Tibial artery (tissue), 4 donors: ENCODE measurements at places on chromosomes 13 and 19.

DNA sequence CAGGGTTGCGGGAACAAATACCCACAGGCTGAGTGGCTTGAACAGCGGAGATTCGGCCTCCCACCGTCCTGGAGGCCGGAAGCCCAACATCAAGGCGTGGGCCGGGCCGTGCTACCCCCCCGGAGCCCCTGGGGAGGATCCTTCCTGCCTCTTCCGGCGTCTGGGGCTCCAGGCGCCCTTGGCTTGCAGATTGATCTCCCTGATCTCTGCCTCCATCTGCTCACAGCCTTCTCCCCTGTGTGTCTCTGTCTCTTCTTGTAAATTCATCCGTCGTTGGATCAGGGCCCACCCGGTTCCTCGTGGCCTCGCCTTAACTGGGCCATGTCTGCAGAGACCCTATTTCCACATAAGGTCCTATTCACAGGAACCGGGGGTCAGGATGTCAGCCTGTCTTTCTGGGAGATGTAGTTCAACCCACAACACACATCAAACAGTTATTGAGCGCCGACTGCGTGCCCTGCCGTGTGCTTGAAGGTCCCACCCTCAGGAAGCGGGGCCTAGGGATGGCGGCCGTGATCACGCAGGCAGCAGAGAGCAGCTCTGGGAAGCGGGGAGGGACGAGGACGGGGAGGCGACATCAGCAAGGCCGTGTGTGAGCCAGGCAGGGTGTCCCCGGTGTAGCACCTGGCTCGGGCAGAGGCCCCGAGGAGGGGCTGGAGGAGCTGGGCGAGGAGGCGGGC lies 21.3 kb downstream of the HCN2 start:
- DNase-seq, result no peak

GRCh38 chr13:74886502-74886901 lies 595.5 kb downstream of the TBC1D4 start:
- DNase-seq, result no peak

DNA sequence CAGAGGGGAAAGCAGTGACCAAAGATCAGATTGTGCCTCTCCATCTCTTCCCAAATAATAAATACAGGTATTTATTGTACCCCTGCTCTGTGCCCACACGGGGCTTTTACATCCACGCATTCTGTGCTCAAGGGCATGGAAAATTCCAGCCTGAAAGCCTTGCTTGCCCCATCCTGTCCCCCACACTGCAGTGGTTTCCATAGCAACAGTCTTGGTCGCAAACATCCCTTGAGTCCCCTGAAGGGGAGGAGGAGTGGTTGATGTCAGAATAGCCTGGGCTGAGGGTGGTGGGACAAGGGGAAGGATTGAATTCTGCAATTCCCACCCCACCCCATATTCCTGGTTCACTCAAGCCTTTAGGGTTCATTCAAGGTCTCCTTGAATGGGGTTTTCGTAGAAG lies 41.0 kb upstream of the USP29 start:
- no peak for DNase-seq

GRCh38 chr19:13002166-13002898 lies 7.1 kb downstream of the NFIX start:
- peak; percentile 95 for DNase-seq

DNA sequence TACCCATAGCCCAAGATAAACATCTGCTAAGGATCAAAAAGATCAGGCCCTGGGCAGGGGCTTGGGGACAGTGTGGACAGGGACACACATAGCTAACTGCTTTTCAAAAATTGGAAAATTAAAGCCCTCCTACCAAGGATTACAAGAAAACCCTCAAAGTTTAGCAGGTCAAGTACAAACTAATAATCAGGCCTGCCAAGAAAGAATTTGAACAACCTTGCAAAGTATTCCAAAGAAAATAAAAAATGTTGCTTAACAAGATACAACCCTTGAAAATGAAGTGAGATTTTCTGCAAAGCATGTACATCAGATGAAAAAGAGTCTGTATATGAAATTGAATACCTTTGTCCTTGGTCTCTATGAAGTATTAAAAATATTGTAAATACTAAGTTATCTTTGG lies 67.3 kb downstream of the KLF12 start:
- no peak for DNase-seq

- DNase-seq, result peak; percentile 37
Observed at GRCh38 chr19:6059396-6059947, 50.8 kb downstream of the RFX2 start.

GRCh38 chr19:30443531-30444252 lies 71.5 kb downstream of the ZNF536 start:
- DNase-seq, result no peak

DNA sequence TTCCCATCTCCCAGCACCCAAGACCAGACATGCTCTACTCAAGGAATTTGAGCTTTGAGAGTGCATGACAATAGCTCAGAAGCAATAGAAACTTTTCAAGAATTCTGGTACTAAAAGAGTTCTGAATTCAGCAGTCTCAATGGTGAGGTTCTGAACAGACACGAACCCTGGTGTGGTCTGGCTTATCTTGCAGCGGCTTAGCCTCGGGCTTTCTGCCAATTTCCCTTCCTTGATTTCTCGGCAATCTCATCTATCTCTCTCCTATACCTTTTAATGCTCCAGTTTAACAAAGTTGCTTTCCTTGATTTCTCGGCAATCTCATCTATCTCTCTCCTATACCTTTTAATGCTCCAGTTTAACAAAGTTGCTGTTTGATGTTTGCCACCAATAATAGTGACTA lies 174.6 kb downstream of the SPRY2 start:
- DNase-seq, result no peak

DNA sequence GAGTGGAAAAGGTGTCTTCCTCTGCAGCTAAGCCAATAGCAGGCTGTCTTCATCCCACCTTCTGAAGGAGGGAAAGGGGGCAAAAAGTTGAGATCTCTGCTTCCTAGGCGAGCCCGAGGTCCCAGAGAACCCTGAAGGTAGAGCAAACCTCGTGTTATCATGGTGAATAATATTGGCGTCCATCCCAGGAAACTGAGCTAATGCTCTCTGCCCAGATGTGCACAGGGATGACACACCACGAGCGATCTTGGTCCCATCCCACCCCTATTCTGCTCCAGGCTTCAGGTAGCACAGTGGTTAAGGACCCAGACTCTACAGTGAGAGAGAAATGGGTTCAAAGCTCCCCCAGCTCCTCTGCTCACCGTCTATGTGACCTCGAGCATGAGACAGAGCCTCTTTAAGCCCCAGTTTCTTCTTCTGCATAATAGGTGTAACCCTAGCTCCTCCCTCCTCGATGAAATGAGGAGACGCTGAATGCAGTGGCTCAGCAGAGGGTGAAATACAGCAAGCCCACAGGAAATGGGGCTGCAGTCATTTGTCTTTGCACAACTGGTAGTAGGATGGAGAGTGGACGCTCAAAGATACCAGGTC lies 9.9 kb upstream of the CEACAM20 start:
- DNase-seq, result no peak

- DNase-seq, result no peak
Observed at GRCh38 chr13:51624695-51625345, 40.6 kb downstream of the WDFY2 start.

DNA sequence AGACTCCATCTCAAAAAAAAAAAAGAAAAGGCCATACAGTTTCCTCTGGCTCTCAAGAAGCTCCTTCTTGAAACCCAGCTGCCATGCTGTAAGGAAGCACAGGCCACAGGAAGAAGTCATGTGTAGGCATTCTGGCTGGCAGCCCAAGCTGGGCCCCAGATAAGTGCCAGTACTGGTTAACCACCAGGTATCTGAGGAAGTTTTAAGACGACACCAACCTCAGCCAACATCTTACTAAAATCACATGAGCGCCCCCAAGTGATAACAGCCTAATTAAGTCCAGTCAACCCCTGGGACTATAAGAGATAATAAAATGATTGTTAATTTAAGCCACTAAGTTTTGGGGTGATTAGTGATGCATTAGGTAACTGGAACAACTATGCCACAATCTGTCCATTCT lies 27.4 kb upstream of the AKT2 start:
- no peak for DNase-seq

GRCh38 chr19:6500837-6501739 lies 1.0 kb downstream of the TUBB4A start:
- DNase-seq, result no peak

- no peak for DNase-seq
Observed at GRCh38 chr13:113358653-113359190, 5.2 kb downstream of the GRTP1 start.

DNA sequence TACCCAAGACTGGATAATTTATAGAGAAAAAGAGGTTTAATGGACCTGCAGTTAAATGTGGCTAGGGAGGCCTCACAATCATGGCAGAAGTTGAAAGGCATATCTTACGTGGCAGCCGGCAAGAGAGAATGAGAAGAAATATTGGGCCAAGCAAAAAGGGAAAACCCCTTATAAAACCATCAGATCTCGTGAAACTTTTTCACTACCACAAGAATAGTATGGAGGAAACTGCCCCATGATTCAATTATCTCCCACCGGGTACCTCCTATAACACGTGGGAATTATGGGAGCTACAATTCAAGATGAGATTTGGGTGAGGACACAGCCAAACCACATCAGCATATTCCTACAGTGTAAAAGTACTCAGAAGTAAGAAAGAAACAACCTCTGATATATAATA lies 4.7 kb upstream of the KBTBD7 start:
- DNase-seq, result no peak

DNA sequence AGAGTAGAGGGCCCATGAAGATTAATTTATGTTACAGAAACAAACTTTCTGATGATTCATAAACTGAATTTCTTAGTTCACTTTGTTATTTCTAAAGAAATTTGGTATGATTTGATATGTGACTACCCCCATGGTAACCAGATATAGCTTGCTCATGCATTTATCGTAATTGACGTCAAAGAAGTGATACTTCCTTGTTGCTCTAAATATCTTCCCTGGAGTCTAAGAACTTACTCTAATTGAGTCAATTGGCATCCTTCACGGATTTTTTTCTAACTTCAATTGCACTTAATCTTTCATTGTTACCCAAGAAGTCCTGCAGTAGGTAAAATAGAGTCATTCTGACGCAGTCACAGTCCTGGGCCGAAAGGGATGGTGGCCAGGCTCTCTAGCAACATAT lies 240.9 kb downstream of the GPC5 start:
- DNase-seq, result no peak

DNA sequence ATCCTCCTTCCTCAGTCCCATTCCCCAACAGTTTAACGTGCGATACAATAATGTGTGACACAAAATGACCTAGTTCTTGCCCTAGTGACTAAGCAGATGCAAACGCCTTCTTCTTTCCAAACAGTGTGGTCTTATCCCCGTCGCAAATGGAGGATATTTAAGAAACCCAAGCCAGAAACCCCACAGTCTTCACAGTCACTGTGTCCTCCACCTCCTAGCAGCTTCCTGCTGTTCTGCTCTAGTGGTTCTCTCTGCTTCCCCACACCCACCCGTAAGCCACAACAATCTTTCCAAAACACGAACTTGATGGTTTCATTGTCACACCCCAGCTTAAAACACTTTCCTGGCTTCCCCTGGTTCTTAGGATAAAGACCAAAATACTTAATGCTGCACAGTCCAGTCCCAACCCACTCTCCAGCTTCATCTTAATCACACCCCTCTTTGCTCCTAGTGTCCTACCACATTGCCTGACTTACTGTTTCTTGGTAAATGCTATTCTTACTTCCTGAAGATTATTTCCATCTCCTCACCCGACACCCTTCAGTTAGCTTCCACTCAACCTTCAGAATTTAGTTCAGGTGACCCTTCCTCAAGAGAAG lies 32.3 kb downstream of the ITM2B start:
- peak; percentile 31 for DNase-seq

DNA sequence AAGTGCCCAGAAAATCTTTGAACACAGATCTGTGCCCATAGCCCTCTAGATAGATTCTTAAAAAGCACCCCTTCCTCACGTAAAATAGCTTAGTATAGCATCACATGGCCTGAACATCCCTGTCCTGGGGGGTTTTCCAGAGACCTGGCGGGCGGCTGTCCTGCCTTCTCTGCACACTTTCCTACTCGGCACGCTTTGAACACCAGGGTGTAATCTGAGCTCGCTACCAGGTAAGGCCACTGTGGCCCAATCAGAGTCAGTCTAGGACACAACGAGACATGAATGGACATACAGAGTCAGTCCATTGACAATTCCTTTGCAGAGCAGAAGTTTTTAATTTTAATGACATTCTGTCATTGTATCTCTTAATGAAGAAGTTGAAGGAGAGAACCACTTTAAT lies 8.1 kb downstream of the CYP2A13 start:
- no peak for DNase-seq

DNA sequence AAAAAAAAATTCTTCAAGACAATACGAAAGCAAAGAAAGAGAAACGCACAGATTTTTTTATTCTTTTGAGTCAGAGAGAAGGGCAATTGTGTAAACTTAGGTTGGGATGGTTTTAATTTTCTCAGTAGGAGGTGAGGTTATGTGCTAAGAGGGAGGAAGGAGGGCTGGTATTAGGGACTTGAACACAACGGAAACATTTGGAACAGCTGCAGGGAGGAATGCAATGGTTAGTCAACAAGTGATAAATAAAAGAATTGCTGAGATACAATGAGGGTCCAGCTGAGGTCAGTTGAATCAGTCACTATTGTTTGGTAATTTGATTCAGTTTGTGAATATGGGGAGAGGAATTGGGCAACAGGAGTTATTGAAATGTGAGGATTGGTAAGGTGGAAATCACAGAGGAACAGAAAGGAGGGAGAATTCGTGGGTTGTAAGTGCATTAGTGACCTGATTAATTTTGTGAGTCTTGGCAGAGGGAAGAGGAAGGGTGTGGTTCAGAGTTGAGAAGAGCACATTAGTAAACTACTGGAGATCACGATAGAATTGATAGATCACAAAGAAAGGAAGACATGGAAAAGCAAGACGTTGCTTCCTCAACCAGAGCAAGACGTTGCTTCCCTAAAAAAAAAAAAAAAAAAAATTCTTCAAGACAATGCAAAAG lies 499.5 kb upstream of the SPRY2 start:
- peak; percentile 30 for DNase-seq

DNA sequence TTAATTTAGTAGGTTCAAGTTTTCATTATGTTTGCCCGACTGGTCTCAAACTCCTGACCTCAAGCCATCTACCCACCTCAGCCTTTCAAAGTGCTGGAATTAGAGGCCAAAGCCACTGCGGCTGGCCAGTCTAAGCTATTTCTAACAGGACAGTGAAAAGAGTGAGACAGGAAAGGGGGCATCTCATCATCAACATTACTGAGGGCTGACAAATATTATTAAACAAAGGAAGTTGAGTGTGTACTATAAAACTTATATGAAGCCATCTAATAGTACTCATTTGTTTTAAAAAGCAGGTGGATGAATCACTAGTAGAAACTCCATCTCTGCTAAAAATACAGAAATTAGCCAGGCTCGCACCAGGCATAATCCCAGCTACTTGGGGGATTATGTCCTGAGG lies 24.3 kb downstream of the ZNF611 start:
- DNase-seq, result no peak

DNA sequence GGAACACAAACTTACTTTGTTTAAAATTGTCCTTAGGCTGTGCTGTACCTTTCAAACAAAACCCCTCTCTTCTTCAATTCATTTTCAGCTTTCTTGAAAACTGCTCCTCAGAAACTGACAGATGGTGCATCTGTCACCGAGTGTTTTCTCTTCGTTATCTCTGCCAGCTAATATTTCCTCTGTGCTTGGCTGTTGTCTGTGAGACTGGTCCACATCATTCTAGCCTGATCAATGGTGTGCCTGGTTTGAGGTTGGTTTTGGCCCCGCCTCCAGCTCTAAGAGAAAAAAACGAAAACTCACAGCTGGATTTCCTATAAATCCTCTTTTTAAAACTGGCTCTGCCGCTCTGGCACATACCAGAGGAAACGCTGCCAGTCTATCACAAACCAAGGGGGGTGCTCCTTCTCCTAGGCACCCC lies 79.7 kb downstream of the STARD13 start:
- DNase-seq, result no peak

GRCh38 chr19:54094426-54095000 lies 6.1 kb downstream of the OSCAR start:
- DNase-seq, result no peak

GRCh38 chr19:42201489-42202289 lies 15.8 kb downstream of the DEDD2 start:
- DNase-seq, result peak; percentile 73
